Left ventricle myocardium inferior (tissue), 1 donor: ENCODE measurements at places on chromosomes 1 and 21. TPM values are rescaled to one million over a fixed set of nuclear protein-coding genes. Genes with fewer than 3 reads are reported as not detected.

DNA sequence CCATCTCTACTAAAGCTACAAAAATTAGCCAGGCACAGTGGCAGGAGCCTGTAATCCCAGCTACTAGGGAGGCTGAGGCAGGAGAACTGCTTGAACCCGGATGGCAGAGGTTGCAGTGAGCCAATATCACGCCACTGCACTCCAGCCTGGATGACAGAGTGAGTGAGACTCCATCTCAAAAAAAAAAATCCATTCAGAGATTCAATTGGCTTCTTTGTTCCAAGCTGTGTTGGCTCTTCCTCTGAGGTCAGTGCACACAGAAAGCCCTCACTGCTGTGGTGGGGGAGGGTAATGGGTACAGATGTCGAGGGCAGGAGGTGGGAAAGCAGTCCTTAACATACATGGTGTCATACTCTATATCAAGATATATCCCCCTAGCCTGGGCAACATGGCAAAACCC is 14.7 kb downstream of the TIE1 start:
- no peaks in the 10 kb centered on the region for H3K27me3 ChIP-seq
- peaks cover 33% of the 10 kb centered on the region for H3K36me3 ChIP-seq
- no peak overlapping the region for H3K27ac ChIP-seq
- H3K4me3 ChIP-seq = no peak overlapping the region

GRCh38 chr1:111129376-111129775 is 10.5 kb downstream of the DRAM2 start:
- no peaks in the 10 kb centered on the region for H3K4me1 ChIP-seq
- no peak overlapping the region for H3K4me3 ChIP-seq
- H3K36me3 ChIP-seq = peaks cover 58% of the 10 kb centered on the region
- H3K27ac ChIP-seq = no peak overlapping the region
- H3K27me3 ChIP-seq = no peaks in the 10 kb centered on the region

- H3K4me1 ChIP-seq = peaks cover 33% of the 10 kb centered on the region
- H3K36me3 ChIP-seq = no peaks in the 10 kb centered on the region
- no peak overlapping the region for H3K4me3 ChIP-seq
- peaks cover 16% of the 10 kb centered on the region for H3K27me3 ChIP-seq
- H3K27ac ChIP-seq = no peak overlapping the region
- no peak for DNase-seq
Observed at GRCh38 chr1:210230149-210230695, 2.4 kb upstream of the SERTAD4 start.

GRCh38 chr1:206814716-206815341 is 42.5 kb upstream of the IL10 start:
- peaks cover 13% of the 10 kb centered on the region for H3K4me1 ChIP-seq
- H3K27ac ChIP-seq = peak overlapping the region; percentile 9
- no peaks in the 10 kb centered on the region for H3K36me3 ChIP-seq
- peak; percentile 28 for DNase-seq
- no peaks in the 10 kb centered on the region for H3K27me3 ChIP-seq
- no peak overlapping the region for H3K4me3 ChIP-seq

ELAVL4 gene
- not detected for total RNA-seq

- no peak overlapping the region for H3K4me3 ChIP-seq
- no peak for DNase-seq
- peaks cover 63% of the 10 kb centered on the region for H3K36me3 ChIP-seq
- peaks cover 49% of the 10 kb centered on the region for H3K4me1 ChIP-seq
- no peaks in the 10 kb centered on the region for H3K27me3 ChIP-seq
- no peak overlapping the region for H3K27ac ChIP-seq
Observed at GRCh38 chr1:231274119-231274825, 33.3 kb downstream of the GNPAT start.

- H3K4me3 ChIP-seq = no peak overlapping the region
- H3K27ac ChIP-seq = no peak overlapping the region
- H3K27me3 ChIP-seq = peaks cover 36% of the 10 kb centered on the region
- H3K4me1 ChIP-seq = no peaks in the 10 kb centered on the region
- peaks cover under 1% of the 10 kb centered on the region for H3K36me3 ChIP-seq
- no peak for DNase-seq
Observed at GRCh38 chr1:2072109-2072806, 22.0 kb downstream of the PRKCZ start.

DNA sequence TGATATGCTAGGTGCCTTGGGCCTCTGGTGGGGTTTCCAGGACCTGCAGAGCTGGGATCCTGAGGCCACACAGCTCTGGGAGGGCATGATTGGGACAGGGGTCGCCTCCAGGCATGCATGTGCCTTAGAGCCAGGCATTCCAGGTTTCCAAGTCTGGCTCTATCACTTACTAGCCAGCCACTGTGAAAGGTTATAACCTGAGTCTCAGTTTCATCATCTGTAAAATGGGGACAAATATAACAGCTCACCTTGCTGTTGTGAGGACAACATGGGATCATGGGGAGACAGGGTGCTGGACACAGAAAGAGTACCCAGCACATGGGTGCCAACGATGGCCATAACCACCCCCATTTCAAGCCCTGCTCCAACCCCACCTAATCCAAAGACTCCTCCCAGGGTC is 2.7 kb downstream of the CHI3L1 start:
- H3K27me3 ChIP-seq = peaks cover 4% of the 10 kb centered on the region
- no peak overlapping the region for H3K4me3 ChIP-seq
- H3K4me1 ChIP-seq = peaks cover 6% of the 10 kb centered on the region
- no peaks in the 10 kb centered on the region for H3K36me3 ChIP-seq

DNA sequence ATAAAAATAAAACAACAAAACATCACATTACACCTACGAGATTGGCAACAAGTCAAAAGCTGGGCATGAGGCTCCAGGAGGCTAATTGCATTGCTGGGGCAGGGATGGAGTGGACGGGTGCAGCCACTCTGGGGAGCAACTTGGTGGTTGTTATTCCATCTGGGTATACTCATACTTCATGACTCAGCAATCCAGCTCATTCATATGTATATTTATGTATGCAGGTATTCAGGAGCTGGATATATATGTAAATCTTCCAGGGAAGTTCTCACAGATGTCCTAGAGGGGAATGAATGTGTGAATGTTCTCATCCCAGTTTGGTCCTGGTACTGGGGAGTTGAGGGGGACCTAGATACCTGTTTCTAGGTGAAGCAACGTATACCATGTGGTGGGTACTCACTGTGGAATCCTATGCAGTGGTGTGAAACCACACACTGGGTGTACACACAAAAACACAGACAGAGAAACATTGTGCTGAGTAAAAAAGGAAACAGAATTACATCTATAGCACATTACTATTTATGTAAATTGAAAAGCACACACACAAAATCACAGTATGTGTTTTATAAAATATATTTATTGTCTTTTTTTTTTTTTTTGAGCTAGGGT is 79.7 kb upstream of the RAB4A start:
- no peaks in the 10 kb centered on the region for H3K36me3 ChIP-seq
- no peaks in the 10 kb centered on the region for H3K4me1 ChIP-seq
- no peak for DNase-seq
